ENCODE measurements at places on chromosomes 11 and 22. TPM values are rescaled to one million over a fixed set of nuclear protein-coding genes. Genes with fewer than 3 reads are reported as not detected.

Gene IL18
- total RNA-seq = 20.0 TPM

Gene SYCE3
- not detected for total RNA-seq

Gene WT1
- 0.49 TPM for total RNA-seq

Gene ARHGEF17
- 71.5 TPM for total RNA-seq

Gene ART5
- total RNA-seq = not detected

Gene SLC35E4
- total RNA-seq = 3.9 TPM

Gene PLAAT4
- total RNA-seq = 56.7 TPM

Gene C1QTNF5
- 14.6 TPM for total RNA-seq

Gene RSF1
- 70.3 TPM for total RNA-seq

Gene OR5A1
- not detected for total RNA-seq

Gene TRIM51
- not detected for total RNA-seq

Gene SFI1
- total RNA-seq = 76.9 TPM

Gene GLYATL2
- total RNA-seq = not detected

Gene APOBEC3A
- total RNA-seq = 2.0 TPM

Gene SLC25A1
- total RNA-seq = 69.9 TPM

Gene TPBGL
- total RNA-seq = 0.26 TPM

Gene TSGA10IP
- 0.68 TPM for total RNA-seq

Gene OR51S1
- total RNA-seq = not detected

Gene SMC1B
- 0.21 TPM for total RNA-seq

Gene OR2AG2
- 1.7 TPM for total RNA-seq

Gene PATE2
- 0.23 TPM for total RNA-seq

Gene IGLL5
- 34.5 TPM for total RNA-seq

Gene ROBO4
- 16.8 TPM for total RNA-seq

Gene PDE3B
- 35.9 TPM for total RNA-seq

Gene CCDC73
- 0.26 TPM for total RNA-seq

Gene GNB1L
- total RNA-seq = 6.0 TPM

Gene CECR2
- total RNA-seq = 10.0 TPM

Gene INTS4
- total RNA-seq = 38.7 TPM

Gene LMO1
- not detected for total RNA-seq

Gene ISX
- total RNA-seq = not detected

Gene PKP3
- total RNA-seq = 78.5 TPM

Gene PRODH
- total RNA-seq = 12.4 TPM

Gene MS4A15
- not detected for total RNA-seq

Gene TYR
- total RNA-seq = not detected

Gene SLC43A1
- 10.4 TPM for total RNA-seq

Gene PTPRJ
- 18.0 TPM for total RNA-seq

Gene IFITM10
- total RNA-seq = 49.2 TPM

Gene TRPM5
- 0.60 TPM for total RNA-seq

Gene PATE4
- total RNA-seq = not detected

Gene DCDC1
- total RNA-seq = 1.6 TPM

Gene HTATIP2
- total RNA-seq = 29.2 TPM

Gene TBC1D10A
- 40.0 TPM for total RNA-seq

Gene GRAP2
- 7.9 TPM for total RNA-seq

Gene TSPO
- total RNA-seq = 130 TPM

Gene TIMP3
- 279 TPM for total RNA-seq

Gene APOL1
- total RNA-seq = 115 TPM

Gene HPX
- total RNA-seq = 1.2 TPM

Gene HMOX1
- total RNA-seq = 6.8 TPM

Gene RBMXL2
- not detected for total RNA-seq

Gene REXO2
- 80.3 TPM for total RNA-seq

Gene CHORDC1
- total RNA-seq = 38.9 TPM

Gene TOMT
- total RNA-seq = not detected

Gene C11orf65
- total RNA-seq = 1.5 TPM

Gene OTUB1
- 75.5 TPM for total RNA-seq

Data from ureter (tissue), 1 donor.